Chondrocyte (in vitro differentiated cells): ENCODE measurements at places on chromosomes 2 and 18. TPM values are rescaled to one million over a fixed set of nuclear protein-coding genes. Genes with fewer than 3 reads are reported as not detected.

- DNase-seq: no peak
These were observed 104.8 kb upstream of the VRK2 start for GRCh38 chr2:57941816-57942215.

DNA sequence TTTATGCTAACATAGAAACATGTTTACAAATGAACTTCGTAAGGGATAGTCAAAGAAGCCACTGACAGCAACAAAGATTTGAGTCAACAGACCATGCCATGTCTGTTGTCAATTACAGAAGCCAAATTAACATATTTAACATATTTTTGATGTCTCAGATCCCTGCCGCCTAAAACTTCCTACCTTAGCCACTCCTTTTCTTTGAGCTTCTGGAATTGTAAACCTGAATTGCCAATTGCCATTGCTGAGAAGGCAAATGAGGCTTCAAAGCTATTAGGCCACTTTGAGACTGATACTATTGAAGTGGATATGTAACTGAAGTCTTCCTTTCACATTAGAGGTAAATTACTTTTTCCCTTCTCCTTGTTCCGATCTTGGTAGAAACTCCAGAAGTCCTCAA, 66.0 kb upstream of the DSEL start:
- no peak for DNase-seq

- DNase-seq: no peak
These were observed 12.2 kb upstream of the TPRKB start for GRCh38 chr2:73749314-73749713.

- DNase-seq: no peak
These were observed 117.2 kb downstream of the COL6A3 start for GRCh38 chr2:237296756-237297155.

DNA sequence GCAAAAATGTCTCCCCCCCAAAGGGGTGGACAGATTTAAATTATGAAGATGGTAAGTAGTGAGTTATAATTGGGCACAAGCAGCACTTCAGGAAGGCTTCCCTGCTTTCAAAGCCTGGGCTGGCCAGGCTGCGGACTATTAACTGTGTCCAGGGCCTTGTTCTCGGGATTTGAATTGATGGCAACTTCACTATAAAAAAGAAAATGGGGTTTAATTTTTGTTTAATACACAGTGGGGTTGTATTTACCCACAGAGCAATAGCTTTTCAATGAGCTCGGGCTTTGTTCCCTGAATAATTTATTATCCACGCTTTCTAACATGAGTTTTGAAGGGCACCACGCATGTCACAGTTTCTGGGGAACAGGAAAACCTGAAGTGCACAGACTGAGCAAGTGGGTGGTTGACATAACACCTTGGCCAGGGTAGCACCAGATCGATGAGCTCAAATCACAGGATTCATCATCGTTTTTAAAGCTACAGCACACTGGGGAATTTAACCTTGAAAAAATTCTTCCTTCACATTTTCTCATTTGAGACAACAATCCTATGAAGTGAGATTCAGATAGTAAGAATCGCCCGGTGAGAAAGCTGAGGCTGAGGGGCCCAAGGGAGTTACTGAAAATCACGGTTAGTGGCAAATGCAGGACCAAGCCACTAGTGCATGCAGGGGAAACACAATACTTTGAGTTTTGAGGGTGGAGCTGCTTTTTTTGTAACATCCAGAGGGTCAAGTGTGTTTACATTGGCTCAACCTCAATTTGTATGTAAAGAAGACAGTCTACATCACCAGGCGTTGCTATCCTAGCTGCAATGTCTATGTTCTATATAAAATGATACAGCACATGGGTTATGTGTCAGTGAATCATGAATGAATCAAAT, 28.9 kb upstream of the LMAN1 start:
- no peak for DNase-seq

DNA sequence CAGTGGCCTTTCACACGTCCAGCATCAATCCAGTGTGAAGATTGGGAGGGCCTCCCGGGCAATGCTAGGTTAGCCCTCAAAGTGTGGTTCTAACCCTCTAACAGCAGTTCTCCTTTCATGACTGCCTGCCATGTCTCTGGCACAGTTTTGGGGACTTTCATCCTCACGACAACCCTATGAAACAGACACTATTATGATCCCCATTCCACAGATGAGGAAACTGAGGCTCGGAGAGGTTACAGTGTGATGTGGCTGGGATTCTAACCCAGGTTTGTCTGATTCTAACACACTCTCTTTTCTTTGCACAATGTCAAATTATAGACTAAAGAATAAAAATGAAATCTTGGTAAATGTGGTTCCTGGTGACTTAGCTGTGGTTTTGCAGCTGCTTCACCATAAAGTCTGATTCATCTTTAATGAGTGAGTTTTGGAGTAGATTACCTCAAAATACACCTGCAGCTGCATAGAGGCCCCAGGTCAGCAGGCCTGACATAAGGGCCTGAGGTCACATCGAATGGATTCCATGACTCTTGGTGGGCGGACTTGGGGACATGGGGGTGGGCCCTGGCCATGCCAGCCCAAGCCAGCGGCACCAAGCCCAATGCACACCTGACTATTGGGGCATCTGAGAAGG, 214.4 kb downstream of the GLI2 start:
- no peak for DNase-seq

DNA sequence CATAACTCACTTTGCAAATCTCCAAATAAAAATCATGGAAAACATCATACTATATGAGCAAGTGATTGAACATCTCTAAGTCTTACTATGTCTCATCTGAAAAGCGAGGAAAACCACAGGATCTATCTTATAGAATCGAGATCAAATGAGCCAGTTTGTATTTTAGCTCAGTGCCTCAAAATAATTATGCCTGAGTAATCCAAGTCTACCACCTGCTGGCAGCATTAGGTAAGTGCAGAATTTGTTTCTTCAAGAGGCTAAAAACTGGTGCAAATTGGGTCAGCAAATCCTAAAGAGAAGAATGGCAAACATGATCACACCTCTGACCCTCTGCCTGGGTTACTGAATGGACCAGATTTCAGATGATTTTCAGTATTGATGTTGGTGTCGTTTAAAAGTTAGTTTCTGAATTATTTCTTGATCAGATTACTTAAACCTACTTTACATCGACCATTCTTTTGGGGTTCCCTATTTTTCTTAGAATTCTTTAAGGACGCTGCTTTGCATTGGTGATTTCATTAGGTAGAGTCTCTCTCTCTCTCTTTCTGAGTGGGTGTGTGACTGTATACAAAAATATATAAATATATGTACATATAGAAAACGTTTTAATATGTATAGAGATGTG, 12.7 kb upstream of the FHOD3 start:
- DNase-seq: no peak

- no peak for DNase-seq
These were observed 342.2 kb upstream of the HS6ST1 start for GRCh38 chr2:128660836-128661235.

DNA sequence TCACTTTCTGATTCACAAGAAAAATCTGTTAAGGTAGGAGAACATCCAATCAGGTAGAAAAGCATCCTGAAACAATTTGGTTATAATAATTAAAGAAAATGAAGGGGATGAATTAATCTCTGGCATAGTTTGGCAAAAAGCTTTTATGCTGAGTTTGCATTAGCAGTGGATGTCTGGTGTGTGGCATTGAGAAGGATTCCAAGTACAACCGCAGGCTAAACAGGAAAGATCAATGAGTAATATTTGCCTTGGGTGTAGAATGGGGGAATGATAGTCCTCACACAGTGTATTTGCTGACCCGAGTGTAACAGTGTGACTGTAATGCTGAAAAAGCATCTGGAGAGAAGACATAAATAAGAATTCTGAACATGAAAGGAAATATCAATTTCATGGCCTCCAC, 68.3 kb upstream of the SESTD1 start:
- DNase-seq: no peak

GRCh38 chr2:95073856-95074662, 47.5 kb downstream of the MRPS5 start:
- no peak for DNase-seq

GRCh38 chr2:234564699-234565098, 67.8 kb upstream of the ARL4C start:
- DNase-seq: no peak

DNA sequence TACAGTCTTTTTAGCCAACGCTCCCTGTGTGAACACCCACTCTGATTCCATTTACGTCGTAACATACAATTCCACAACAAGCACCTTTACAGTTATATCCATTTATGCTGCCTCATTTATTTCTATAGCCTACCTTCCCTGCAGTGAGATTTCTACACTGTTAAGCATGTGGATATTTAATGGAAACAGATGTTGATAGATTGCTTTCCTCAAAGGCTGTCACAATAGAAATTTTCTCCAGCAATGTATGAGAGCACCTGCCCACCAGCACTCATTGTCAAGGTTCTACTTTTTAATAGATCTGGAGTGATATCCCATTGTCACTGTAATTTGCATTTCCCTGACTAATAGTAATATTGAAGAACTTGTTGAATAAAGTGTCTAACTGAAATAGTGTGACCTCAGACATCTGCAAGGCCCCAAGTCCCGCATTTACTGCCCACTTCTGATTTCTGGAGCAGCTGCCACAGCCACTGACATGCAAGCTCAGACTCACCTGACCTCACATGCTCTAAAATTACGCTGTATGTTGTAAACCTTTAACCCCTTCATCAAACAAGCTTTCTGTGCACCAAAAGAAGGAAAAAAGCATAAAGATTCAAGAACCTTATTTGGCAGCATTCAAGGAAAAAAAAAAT, 295.1 kb downstream of the CNTNAP5 start:
- DNase-seq: no peak

- no peak for DNase-seq
These were observed 5.0 kb downstream of the C1D start for GRCh38 chr2:68057658-68058396.

DNA sequence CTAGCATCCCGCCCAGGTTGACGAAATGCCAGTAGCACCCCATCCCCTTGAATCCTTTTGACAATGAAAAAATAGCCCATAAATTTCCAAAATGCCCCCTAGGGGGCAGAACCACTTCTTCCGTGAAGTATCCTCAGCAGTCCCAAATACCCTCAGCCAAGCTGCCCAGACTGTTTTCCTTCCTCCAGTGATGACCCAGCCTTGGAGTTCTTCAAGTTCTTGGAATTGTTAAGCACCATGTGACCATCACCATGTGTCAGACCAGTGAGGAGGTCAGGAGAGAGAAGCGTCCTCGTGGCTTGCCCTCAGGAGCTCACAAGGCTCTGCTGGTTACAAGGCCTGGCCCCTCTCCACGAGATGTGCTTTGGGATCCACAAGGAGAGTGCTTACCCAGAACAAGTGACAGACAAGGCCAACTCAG, 1.4 kb upstream of the SLC23A3 start:
- no peak for DNase-seq

GRCh38 chr18:2143636-2144035, 427.7 kb downstream of the METTL4 start:
- DNase-seq: no peak

GRCh38 chr18:49609256-49610021, 47.6 kb downstream of the LIPG start:
- DNase-seq: no peak

DNA sequence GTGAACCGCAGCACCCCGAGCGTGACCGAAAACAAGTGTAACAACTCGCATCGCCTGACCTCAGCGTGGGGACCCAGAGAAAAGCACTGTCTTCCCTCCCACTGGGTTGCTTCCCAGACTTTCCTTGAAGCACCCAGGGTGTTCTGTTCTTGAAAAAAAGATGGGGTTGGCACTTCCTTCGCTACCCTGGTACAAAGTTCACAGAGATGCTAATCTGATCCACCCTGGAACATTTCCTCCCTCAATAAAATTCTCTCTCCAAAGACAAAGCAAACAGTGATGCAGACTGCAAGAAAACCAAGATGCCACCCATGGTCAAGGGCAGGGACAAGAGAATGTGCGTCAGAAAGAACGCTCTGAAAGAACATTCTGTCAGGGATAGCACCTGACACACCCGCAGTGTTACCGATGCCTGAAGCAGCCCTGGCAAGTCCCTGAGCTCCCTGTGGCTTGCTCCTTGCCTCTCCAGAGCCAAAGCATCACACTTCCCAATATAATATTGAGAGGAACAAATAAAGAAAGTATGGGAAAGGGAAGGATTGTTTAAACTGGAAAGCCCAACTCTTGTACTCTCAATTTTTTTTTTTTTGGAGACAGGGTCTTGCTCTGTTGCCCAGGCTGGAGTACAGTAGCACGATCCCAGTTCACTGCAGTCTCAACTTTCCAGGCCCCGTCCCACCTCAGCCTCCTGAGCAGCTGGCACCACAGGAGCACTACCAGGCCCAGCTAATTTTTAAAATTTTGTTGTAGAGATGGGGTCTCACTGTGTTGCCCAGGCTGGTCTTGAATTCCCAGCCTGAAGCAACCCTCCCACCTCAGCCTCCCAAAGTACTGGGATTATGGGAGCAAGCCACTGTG, 70.7 kb downstream of the TBC1D8 start:
- no peak for DNase-seq

- no peak for DNase-seq
These were observed 26.7 kb downstream of the LYPD6 start for GRCh38 chr2:149357058-149357457.

DNA sequence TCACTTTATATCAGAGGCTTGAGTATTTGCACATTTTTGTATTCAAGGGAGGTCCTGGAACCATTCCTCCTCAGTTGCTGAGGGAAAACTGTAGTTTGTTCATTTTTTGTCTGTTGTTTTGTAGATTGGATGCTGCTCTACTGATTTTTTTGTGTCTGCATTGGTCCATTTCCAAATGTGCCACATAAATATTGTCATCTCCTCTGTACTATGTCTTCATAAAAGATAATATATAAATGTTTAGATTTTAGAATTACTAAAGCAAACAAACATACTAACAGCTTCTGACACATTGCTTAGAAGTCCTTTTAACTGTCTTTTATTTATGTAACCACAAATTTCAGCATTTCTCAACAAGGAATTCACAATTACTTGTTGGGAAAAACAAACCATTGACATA, 356.8 kb downstream of the PLCL1 start:
- DNase-seq: no peak

DNA sequence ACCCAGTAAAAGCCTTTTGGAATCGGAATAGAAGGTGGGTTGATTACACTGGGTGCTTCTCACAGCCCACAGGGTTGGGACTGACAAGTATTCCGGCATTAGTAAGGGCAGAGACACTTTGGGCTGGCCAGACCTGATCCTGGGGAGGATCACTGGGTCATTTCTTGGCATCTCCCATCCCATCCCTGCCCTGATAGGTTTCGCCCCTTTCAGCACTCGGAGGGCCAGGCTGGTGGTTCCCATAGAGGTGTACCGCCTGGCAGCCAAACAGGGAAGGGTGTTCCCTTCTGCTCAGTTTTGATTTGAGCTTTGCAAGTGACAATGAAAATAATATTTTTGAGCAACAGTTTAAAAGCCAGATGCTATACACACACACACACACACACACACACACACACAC, 37.3 kb downstream of the CYP1B1 start:
- DNase-seq: no peak

Gene IL36A
- total RNA-seq: not detected in 3 replicates

Gene CCNYL1
- total RNA-seq: 17.4 to 25.3 TPM (median 24.7 TPM) in 3 replicates

Gene TWIST2
- 1.8 to 9.1 TPM (median 2.4 TPM) in 3 replicates for total RNA-seq

Gene TEX44
- total RNA-seq: not detected in 3 replicates

Gene REEP1
- 2.4 to 3.1 TPM (median 2.6 TPM) in 3 replicates for total RNA-seq

Gene GBX2
- total RNA-seq: 12.5 to 17.8 TPM (median 16.7 TPM) in 3 replicates

Gene CAPN13
- total RNA-seq: not detected in 3 replicates

Gene STARD6
- total RNA-seq: not detected in 3 replicates

Gene CFAP221
- total RNA-seq: 0.45 to 0.65 TPM (median 0.46 TPM) in 3 replicates

Gene MOGAT1
- total RNA-seq: not detected in 3 replicates

Gene SOWAHC
- 13.2 to 14.7 TPM (median 14.2 TPM) in 3 replicates for total RNA-seq

Gene CCDC150
- 3.1 to 6.0 TPM (median 3.6 TPM) in 3 replicates for total RNA-seq

Gene KIAA2012
- not detected in 3 replicates for total RNA-seq
